ENCODE measurements at places on chromosomes 3 and 15.

DNA sequence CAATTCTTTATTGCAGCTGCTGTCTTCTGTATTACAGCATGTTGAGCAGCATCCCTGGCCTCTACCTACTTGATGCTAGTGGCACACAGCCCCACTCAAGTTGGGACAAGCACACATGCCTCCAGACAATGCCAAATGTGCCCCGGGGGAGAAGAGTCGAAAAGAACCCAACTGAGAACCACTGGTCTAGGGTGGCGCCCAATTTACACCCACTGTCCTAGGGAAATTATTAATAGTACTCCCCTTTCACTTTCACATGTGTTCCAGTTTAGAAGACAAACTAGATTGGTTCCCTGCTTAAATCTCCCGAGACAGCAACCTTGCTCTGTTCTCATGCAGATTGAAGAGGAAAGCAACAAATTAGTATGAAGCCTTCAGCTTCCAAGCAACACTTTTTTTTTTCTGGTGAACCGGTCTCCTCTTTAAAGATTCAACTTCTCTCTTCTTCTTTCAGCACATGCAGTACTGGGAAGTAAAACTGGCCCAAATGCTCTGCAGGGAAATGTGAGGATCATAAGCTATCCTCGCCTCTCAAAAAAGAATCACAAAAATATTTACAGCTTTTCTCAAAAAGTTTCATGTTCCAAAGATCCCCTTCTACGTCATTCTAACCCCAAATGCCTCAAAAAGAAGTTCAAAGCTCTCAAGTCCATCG, 823.9 kb upstream of the CFAP20DC start:
- no peak for DNase-seq

- DNase-seq = no peak
Observed at GRCh38 chr15:94855018-94855408, 623.7 kb downstream of the MCTP2 start.

DNA sequence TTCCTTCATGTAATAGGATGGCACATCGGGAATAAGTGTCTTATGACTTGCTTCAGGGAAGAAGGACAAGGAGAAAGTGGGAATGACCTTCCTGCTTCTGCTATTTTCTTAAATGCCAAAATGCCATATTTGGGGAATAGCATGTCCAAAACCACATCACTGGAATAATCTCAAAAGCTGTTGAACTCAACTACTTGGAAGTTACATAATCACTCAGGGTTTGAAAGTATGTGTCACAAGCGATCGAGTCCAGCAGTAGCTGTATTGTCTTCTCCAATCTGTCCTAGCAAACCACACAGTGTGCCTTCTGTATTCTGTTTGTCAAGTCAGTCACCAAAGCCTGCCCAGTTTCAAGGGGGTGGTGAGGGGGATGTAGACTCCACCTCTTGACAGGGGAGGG, 58.3 kb upstream of the GADL1 start:
- no peak for DNase-seq

- peak; percentile 40 for DNase-seq
Observed at GRCh38 chr3:16243706-16244490, 20.8 kb downstream of the DPH3 start.

DNA sequence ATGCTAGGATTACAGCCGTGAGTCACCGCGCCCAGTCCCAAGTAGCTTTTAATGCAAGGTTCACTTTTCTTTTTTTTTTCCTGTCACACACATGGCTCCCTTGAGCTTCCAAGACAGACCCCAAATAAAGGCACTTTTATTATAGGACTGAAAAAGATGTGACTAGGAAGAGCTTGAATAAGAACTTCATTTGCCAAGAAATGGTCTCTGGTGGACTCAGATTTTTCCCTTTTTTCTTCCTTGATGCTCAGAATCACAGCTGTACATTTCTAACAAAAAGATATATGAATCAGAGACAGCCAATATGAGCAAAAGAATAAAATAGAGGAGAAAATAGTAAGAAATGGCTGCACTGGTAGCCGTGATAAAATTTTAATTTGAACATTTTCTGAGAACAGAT, 337.2 kb downstream of the MAGI1 start:
- no peak for DNase-seq

DNA sequence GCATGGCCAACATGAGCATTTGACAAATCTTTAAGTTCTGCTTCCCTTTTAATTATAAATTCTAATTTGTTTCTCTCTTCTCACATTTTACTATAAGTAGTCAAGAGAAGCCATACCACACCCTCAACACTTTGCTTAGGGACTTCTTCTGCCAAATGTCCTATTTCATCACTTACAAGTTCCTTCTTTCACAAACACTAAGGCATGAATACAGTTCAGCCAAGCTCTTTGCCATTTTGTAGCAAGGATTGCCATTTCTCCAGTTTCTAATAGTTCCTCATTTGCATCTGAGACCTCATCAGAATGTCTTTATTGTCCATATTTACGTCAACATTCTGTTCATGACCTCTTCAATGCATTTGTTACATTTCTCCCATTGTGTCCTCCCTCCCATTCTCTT, 29.4 kb downstream of the SLC22A14 start:
- no peak for DNase-seq

- no peak for DNase-seq
Observed at GRCh38 chr3:42853739-42854302, 21.9 kb downstream of the CYP8B1 start.

- DNase-seq = no peak
Observed at GRCh38 chr3:35322070-35322469, 317.3 kb upstream of the ARPP21 start.

DNA sequence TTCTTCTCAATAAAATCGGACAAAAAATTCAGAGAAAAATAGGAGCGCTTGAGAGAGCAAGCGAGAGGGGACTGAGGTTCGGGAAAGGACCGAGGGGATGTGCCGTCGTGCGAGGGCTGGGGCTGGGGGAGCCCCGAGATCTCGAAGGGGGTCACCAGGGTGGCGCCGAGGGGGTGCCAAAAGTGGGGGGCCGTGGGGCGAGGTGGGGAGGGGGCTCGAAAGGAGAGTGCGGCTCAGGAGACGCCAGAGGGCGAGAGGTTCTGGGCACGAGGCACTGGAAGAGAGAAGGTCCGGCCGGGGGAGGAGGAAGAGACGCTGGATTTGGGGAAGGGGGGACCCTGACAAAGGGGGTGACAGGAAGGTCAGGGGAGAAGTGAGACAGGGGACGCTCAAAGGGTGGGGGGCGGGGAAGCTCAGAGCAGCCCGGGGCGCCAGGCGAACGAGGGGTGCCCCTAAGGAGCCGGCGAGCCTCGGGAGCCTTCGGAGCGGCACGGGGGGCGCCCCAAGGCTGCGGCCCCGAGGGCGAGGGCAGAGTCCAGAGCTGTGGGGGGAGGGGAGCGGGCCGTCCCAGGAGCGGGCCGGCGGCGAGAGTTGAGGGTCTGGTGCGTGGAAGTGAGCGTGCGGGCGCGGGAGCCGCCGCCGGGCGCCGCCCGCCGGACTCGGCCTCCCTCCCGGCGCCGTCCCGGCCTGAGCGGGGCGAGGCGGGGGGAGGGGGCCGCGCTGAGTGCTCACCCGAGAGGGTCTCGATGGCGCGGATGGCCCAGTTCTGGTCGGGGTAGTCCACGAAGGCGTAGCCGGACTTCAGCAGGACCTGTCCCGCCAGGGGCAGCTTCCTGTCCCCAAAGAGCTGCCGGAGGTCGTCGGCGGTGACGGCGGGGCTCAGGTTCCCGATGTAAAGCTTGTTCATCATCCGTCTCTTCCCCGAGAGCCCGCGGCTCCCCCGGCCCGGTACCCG, 514 bp downstream of the IGF2BP2 start:
- peak; percentile 53 for DNase-seq

DNA sequence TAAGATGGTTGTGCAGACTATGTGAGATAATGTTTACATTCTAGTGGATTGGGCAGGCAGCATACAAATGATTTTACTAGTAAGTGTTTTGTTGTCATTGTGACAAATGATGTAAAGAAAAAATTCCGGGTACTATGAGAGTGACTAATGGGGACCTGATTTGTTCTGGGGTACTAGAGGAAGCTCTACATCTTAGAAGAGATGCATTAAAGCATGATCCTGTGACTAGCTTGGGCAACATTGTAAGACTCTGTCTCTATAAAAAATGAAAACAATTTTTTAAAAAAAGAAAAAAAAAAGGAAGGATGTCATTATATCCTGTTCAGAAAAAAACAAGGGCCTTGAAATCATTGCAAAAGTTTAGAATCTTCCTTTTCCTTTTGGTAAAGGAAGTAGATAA, 58.1 kb upstream of the MYRIP start:
- no peak for DNase-seq

GRCh38 chr3:147945968-147946519, 536.9 kb downstream of the ZIC1 start:
- no peak for DNase-seq

- DNase-seq = no peak
Observed at GRCh38 chr3:25000971-25001591, 427.0 kb upstream of the RARB start.

GRCh38 chr15:83899670-83900069, 245.7 kb downstream of the ADAMTSL3 start:
- DNase-seq = no peak

GRCh38 chr3:109023656-109024254, 70.1 kb upstream of the GUCA1C start:
- peak; percentile 63 for DNase-seq

DNA sequence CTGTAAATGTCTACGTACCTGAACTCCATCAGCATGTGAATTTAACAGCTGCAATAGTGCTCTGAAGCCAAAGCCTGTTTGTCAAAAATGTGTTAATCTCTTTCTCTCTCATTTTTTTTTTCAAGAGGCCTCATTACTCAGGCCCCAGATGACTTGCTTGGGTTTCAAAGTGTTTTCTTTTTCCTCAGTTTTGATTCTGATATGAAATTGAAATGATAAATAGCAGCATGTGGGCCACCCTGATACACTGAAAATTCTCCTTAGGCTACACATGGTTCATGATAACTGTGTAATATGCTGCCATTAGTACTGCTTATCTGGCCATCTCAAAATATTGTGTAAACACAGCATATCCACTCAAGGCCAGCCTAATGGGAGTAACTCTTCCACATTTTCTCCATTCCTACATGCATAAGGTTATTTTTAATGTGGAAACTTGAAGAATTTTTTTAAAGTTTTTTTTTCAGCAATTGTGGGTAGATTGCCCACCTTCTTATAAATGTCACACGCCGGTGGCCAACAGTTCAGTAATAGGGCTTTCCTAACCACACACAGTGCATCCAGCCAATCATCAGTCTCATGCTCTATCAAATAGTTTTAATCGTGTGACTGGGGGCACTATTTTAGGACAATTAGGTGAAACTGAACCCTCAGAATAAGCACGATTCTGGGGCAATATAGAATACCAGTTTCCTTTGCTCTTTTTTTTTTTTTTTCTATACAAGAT, 13.1 kb upstream of the DENND4A start:
- DNase-seq = no peak

- no peak for DNase-seq
Observed at GRCh38 chr3:190855151-190855550, 7.3 kb downstream of the GMNC start.

DNA sequence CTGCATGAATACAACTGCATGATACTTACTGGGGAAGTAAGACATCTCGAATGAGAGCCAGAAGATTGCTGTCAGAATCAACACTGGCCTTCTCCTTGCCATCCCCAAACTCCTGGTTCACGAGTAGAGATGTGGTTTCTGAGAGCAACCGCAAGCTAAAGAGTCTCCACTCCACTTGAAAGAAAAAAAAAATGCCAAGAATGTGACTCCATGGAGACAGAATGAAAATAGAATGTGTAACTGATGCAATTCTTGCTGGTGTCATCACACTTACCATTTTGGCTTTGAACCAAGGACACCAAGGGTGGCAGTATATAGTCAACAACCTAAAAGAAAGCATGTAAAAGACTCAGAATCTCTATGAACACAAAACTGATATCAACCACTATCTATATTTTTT, 280.4 kb downstream of the ULK4 start:
- no peak for DNase-seq

DNA sequence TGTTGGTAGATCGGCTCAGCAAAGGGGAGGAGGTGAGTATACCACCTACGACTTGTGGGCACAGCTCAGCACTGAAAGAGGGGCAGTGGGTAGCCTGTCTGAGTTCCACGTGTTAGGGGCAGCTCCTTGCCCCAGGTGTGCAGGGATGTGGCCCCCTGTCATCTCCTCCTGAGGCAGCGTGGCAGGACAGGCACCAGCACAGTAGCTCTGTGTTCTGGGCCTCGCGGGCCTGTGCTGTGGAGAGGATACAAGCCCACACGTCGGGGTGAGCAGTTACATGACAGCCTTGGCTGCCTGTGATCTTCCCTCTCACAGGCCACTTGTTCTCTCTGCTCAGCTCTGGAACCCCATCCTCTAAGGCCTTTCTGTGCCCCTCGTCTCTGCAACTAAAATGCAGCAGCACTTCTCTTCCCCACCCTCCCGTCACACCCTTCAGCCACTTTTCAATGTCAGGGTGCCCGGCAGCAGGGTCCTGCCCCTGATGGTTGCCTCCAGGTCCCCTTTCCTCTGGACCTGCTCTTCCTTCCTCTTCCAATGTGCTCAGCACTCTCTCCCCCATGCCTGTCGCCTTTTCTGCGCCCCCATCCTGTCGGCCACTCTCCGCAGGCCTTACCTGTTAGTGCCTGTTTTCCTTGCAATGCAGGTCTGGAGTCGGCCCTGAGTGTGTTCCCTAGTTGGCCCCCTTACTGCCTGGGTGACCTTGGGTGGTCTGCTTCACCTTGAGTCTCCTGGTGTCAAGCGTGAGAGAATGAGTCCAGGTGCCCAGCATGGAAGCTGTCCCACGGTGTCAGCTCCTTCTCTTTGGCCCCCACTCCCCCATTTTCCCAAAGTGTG, 18.2 kb upstream of the CPNE9 start:
- DNase-seq = no peak

DNA sequence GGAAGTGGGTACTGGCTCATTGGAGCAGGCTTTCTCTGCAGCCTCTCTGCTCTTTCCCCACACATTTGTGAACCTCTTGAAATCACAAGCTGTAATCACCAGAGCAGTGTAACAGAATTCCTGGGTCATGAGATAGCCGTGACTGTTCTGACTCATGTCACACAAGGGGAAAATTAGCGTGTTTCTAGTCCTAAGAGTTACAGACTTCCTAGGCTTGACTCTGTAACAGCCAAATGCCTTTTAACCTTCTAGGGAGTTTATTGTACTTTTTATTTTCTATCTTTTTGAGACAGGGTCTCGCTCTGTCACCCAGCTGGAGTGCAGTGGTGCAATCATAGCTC, 54.7 kb upstream of the TRAK1 start:
- DNase-seq = no peak

DNA sequence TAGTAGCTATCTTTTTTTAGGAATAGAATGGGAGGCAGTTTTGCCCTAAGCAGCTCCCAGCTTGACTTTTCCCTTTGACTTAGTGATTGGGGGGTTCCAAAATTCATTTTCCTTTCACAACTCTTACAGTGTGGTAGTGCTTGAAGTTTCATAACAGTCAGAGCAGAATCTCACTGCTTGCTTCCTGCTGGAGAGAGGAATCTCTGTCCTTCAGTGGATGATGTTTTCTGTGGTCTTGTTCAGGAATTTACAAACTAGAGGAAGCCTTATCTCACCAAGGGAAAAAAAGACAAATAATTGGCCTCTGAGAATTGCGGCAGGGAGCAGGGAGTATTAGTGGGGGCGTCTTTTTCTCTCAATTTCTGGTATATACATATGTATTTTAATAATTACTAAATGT, 326.6 kb upstream of the C2CD4B start:
- no peak for DNase-seq

GRCh38 chr15:70299931-70300869, 202.5 kb upstream of the TLE3 start:
- DNase-seq = peak; percentile 89

All from activated CD4-positive, alpha-beta T cell treated with anti-CD3 and anti-CD28 coated beads for 36 hours (primary cell).